ENCODE measurements at places on chromosomes 16 and 17.

GRCh38 chr17:74196541-74197317, 6.7 kb upstream of the RPL38 start:
- no peak for DNase-seq

GRCh38 chr17:21127509-21128077, 829 bp downstream of the DHRS7B start:
- DNase-seq, result no peak

GRCh38 chr17:61575352-61575975, 15.6 kb downstream of the NACA2 start:
- DNase-seq, result no peak

DNA sequence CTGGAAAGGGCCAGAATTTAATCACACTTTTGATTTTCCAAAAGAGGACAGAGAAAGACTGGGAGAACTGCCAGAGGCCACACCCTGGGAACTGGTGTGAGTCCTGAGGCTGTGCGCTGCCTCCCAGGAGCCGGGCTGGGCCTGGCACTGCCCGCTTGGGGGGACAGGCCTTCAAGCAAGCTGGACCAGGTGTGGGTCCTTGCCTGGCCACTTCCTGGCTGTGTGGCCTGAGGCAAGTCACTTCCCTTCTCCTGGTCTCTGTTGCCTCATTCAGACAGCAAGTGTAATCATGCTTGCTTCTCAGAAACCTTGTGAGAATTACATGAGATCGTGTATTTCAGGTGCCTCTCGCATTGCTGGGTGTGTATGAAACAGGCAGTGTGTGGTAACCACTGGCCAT, 143.0 kb downstream of the SNX29 start:
- DNase-seq, result no peak

DNA sequence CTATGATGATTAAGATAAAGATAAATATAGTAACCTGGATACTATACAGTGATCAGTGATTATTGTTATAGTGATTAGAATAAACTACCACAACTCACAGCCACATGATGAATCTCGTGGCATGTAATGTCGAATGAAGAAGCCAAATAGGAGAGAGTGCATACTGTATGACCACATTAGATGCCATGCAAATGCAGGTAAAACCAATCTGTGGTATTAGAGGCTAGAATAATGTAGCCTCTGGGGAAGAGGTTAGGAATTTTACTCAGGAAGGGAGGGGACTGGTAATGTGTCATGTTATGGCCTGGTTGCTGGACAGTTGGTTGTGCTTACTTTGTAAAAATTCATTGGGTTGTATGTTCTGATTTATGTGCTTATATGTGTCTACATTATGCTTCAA, 402.7 kb downstream of the CDH13 start:
- no peak for DNase-seq

DNA sequence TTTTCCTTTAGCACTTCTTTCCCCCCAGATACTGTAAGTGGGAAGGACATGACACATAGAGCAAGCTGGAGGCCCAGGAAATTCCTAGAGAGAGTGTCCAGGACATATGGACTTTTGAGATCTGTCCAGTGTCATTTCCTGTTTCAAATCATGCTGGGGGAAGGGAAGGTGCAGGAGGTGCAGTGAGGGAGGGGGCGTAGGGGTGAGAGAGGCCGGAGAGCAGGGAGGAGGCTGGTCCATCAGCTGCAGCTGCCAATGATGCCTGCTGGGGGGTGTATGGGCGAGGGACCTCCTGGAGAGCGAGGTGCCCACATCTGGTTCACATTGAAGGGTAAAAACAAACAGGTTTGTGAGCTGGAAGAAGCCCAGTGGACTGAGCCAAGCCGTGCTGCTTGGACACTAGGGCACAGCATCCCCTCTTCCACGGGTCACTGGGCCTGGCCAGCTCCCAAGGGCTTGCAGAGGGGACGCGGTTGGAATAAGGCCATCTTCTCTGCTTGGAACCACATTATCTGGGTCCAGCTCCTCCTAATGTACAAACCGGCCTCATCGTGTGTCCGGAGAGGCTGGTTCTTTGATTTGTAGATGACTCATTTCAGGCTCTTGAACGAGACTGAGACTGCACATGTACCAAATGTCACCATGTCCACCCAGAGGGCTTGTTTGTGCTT, 70.4 kb upstream of the SMURF2 start:
- no peak for DNase-seq

- DNase-seq, result no peak
These were observed 189.2 kb downstream of the SEC14L1 start for GRCh38 chr17:77329741-77330531.

DNA sequence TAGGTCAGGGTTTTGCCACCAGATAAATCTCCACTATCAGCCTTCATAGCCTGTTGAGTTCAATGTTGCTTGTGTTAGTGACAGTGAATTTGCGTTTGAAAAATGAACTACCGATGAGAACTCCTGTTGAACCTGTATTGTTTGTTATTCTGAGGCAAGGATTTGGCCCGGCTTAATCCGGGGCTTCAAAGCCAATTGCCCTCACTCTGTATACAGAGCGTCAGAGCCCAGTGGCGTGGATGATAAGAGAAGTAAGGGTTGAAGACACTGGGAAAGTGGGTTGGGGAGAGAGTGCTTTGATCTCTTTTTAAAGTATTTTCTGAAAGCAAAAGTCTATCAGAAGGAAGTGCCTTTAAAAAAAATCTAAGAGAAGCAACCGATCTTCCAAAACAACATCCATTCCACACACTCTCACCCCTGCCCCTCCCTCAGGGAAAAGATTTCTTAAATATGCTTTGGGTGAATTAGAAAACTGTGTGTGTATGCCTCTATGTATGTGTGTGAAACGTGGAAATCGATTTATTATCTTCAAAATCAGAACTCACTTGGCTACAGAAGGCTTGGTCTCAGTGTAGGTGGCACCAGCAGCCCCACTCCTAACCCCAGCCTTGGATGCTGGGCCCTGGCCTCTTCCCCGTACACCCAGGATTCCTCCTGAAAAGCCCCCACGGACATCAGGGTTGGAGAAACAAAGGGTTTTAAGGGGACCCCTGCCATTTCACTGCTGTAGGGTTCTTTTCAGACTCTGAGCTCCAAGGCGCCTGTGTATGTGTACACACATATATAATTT, 8.8 kb downstream of the TBX4 start:
- no peak for DNase-seq

GRCh38 chr17:74524653-74525464, 6.4 kb downstream of the CD300LB start:
- DNase-seq, result no peak

DNA sequence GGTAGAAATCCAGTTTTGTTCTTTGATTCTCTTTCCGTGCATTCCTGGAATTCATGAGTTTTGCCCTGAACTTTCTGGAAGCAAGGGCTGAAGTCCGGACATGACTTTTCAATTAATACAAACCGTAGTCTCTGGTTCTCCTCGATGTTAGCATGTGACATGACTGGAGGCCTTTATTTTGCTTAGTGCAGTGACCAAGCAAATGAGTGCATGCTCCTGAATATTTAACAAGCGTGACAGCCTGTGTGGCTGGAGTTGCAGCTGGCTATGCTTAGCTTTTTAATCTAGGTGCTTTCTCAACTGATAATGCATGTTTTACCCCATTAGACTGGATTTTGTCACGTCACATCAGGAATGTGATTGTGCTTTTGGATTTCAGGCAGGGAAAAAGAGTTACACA, 302.1 kb downstream of the MAP2K6 start:
- no peak for DNase-seq

DNA sequence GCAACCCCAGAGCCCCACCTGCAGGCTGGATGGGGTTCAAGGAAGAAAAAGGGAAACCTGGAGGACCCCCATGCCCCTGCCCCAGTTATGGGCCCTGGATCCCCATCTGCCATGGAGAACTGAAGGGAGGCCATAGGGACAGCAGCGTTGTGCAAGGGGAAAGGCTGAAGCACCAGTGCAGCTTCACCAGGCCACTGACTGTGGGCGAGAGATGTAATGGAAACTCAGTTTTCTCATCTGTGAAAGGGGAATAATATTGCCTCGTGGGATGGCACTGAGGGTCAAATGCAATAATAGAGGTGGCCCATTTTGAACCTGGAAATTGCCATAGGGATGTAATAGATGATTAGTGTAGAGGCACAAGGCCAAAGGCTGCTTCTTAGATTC, 9.9 kb upstream of the TSPOAP1 start:
- DNase-seq, result no peak

DNA sequence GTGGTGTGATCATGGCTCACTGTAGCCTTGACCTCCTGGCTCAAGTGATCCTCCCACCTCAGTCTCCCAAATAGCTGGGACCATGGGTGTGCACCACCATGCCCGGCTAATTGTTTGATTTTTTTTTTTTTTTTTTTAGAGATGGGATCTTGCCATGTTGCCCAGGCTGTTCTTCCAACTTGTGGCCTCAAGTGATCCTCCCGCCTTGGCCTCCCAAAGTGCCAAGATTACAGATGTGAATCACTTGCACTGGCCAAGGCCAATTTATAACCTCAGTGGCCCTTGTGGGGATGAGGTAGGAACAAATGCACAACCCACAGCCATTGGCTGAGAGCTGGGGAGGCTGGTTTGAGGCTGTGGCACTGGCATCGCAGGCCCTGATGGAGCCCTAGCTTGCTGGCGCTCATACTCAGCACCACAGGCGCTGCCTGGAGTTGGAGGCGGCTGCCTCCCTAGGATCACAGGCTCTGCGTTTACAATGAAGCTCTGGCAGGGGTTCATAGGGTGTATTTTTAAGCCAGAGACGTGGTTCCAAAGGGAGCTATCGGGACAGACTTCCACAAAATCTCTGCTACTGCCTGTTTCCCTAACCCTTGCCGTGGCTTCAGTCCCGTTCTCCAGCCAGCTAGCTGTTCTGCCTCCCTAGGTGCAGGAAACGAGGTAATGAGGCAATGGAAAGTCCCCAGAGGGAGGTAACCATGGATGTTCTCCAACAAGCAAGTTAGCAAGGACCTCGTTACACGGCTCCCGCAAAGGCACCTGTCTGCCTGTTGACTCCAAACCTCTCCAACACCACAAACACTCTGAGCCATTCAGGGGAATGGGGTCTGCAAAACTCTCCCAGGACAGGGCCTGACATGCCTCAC, 2.9 kb downstream of the ABCA3 start:
- DNase-seq, result no peak

- DNase-seq, result no peak
These were observed at the start of gene ZNF423 for GRCh38 chr16:49855822-49856671. Gene ZNF423 (minus strand): TSS chr16:49856112. CDS start chr16:49855774, 338 bp downstream.

GRCh38 chr16:30356401-30357084, 1.4 kb upstream of the CD2BP2 start:
- no peak for DNase-seq

DNA sequence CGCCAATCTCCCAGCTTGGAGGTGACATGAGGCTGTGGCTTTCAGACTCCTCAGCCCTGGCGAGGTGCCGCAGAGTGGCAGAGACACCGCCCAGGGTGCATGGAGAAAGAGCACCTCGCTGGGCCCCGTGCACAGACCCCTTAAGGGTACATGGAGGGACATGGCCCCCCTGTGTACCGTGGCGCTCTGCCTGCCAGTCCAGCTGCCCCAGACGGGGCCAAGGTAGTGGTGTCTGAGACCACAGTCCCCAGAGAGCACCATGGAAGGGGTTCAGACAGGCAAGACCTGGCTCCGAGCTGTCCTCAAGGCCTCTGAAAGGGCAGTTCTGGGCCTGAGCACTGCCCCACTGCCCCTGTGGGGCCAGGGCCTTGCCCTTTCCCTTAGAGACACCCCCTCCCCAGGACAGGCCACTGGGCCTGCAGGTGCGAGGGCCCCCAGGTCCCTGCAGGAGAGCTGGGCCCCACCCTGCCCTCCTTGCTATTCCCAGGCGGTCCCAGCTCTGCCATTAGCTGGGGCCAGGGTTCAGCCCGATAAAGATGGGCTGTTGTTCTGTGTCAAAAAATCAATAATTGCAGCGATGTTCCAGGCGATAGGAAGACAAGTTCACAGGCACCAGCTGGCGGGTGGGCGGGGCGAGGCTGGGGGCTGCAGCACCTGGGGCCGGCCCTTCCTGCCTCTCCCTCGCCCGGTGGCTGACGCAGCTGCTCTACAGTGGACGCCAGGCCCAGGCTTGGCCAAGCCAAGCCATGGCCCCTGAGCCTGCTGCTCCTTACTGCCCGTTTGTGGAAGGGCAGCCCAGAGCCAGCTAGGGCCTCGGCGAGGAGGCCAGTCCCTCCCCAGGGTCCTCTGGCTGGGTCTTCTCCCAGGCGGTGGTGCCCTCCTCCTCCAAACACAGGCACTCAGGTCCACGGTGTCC, 51.7 kb downstream of the ZFPM1 start:
- DNase-seq, result no peak

DNA sequence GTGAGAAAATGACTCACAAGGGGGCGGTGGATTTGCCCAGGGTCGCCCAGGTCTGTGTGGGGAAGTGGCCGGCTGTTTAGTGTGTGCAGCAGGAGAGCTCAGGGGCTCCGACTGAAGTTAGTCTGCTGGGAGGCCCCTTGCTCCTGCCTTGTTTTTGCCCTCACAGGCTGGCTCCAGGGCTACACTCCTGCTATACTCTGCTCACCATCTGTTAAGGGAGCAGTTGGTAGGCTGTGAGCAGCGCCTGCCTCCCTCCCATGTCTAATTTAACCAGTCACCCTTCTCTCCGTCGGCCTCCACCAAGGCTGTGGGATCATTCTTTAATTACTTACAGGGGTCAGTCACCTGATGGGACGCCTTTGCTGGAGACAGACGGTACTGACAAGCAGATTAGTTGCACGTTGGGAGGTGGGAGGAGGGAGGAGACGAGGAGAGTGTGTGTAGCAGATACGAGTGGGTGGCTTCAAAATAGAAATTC, 35.5 kb downstream of the KSR1 start:
- DNase-seq, result no peak

DNA sequence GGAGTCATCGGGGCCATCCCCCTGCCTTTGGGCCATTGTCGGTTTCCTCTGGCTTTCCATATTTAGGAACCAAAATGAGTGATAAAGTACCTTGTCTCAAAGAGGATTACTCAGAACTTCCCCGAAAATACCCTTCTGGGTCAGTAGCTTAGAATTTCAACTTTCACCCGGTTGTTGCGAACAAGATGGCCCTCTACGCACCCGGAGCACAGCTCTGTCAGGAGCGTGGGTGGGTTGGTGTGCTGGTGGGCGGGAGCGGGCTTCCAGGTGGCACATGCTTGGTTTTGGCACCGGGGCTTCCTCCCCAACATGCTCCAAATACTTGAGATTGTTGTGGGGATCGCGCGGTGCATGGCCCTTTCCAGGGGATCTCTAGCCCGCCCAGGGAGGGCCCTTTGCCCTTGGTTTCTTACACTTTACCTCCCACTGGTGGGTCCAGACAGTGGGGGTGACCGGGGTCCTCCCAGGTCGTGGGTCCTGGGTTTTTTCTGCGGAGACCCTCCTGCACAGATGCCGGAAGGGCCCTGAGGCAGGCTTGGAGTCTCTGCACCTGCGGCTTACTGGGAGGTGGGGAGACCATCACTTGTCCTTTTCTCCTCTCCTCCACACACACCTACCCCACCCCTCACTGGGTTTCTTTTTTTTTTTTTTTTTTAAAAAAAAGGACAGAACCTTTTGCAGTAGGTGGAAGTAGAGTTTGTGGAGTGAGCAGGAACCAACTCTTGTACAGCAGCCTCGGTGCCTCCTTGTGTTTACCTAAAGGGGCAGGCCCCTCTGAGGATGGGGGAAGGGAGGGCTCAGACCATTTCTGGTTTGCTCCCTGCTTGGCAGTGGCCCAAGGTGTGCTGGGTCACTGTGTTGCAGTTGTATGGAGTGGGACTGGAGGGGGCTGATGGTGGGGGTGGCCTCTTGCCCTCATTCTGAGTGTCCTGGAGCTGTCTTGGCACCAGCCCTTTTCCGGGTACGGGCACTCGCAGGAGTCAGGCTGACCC, 142.1 kb downstream of the SEC14L1 start:
- DNase-seq, result no peak

GRCh38 chr16:30953511-30954124, 3.9 kb upstream of the SETD1A start:
- DNase-seq, result no peak
